ENCODE measurements at places on chromosomes 4 and X. TPM values are rescaled to one million over a fixed set of nuclear protein-coding genes. Genes with fewer than 3 reads are reported as not detected.

Gene KIAA1210
- polyA plus RNA-seq = not detected

Gene CABS1
- not detected for polyA plus RNA-seq

Gene FABP2
- polyA plus RNA-seq = not detected

Gene BEX2
- 59.6 TPM for polyA plus RNA-seq

Gene SOX3
- not detected for polyA plus RNA-seq

Gene PHOX2B
- not detected for polyA plus RNA-seq

Gene TLR2
- polyA plus RNA-seq = 0.48 TPM

Gene GC
- not detected for polyA plus RNA-seq

Gene TCEAL6
- polyA plus RNA-seq = not detected

Gene SLC25A4
- 18.9 TPM for polyA plus RNA-seq
